Coronary artery (tissue), 2 donors: ENCODE measurements at places on chromosomes 6 and 20.

DNA sequence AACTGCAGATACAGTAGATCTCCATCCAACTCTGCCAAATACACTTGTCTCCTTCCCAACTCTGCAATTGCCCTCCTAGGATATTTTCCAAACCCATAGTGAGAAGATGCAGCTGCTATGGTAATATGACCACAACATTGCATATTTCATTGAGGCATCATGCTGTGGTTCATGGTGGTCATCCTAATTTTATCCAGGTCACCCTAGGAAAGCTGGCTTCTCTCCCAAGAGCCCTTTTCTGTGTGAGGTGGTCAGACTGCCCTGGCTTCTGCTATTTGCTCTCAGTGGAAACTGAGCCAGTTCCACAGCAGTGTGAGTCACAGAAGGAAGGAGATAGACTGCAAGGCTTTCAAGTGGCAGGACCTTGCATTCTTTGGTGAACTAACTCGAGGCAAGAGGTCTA, 5.5 kb downstream of the OGFRL1 start:
- peak; percentile 76 for DNase-seq

GRCh38 chr6:5205035-5205507, 55.7 kb downstream of the LYRM4 start:
- DNase-seq, result no peak

DNA sequence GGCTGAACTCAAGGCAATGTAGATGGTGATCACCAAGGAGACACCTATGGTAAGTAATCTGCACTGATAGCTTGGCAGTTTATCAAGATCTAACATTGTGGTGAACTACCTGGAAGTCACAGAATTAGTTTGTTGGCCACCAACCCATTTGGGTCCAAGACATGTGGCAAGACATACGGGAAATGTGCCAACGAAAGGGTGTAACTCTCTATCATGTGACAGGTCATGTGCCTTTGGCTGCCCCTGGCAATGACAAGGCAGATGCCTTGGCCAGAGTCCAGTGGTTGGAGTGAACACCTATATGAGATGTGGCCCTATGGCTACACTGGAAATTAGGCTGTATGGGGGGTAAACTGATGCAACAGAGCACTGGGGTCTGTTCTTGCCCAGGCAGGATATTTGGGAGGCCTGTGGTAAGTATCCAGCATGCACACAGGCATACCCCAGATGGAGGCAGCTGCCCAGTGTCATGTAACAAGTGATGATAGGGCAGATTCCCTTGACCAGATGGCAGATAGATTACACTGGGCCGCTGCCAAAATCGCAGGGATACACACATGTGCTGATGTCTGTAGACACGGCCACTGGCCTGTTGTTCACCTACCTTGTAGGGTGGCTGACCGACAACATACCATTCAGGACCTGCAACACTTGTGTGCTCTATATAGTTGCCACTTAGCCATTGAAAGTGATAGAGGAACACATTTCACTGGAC, 35.5 kb upstream of the HSF2 start:
- no peak for DNase-seq

DNA sequence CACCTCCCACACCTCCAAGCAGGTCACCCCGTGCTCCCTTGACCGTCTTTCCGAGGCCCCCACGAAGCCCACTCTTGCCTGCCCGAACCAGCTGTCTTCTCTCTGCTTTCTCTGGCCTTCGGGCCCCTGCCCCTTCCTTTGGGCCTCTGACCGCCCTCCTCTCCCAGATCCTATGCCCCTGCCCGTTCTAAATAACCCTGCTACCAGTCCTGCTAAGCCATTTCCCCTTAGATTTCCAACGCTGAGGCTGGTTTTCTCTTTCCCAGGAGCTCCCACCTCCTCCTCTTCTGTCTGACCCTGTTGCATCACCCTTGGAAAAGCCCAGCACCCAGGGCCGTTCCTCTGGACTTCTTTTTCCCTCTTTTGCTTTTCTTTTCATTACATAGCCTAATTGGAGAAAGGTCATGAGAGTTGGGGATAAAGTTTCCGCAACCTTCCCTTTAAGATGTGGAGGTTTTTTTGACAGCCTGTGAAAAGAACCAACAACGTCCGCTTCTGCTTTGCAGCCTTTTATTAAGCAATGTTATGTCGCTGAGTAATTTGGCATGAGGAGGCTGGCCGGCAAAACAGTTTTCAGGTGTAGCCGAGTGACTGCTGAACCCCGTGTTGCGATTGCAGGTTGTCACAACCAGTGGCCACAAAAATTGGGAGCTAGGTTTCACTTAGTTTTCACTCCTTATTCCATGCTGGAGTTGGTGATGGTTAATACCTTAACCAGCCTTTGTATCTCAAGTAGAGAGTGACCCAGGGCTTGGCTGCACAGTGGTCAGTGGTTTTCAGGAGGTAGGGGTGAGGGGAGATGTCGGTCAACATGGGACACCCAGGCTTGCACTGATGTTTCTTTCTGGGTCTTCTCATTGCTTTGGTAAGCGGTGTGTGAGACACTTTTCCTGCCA, 970 bp downstream of the BLTP3A start:
- DNase-seq, result no peak

DNA sequence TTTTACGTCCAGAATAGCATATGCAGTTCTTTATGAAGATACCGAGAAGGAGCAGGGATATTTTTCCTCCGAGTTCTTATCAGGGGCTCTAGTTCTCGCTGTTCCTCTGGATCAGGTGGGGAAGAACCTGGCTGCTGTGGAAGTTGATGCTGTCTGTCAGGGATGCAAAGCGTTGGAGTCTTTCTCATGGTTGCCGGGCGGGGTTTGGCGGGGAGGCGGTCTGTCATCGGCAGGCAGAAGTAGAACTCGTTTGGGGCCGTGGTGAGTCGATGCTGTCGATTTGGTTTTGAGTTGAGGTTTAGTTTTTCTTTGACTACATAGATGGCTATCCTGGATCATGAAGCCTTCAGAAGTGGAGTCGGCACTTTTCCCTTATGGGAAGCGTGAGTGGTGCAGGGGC, 691.2 kb downstream of the QKI start:
- no peak for DNase-seq

GRCh38 chr20:44001667-44002596, 87.3 kb downstream of the TOX2 start:
- DNase-seq, result no peak

- DNase-seq, result no peak
Observed at GRCh38 chr6:90274451-90275030, 22.1 kb downstream of the BACH2 start.
